AG04449 (cell line): ENCODE measurements at places on chromosomes 6 and 20.

DNA sequence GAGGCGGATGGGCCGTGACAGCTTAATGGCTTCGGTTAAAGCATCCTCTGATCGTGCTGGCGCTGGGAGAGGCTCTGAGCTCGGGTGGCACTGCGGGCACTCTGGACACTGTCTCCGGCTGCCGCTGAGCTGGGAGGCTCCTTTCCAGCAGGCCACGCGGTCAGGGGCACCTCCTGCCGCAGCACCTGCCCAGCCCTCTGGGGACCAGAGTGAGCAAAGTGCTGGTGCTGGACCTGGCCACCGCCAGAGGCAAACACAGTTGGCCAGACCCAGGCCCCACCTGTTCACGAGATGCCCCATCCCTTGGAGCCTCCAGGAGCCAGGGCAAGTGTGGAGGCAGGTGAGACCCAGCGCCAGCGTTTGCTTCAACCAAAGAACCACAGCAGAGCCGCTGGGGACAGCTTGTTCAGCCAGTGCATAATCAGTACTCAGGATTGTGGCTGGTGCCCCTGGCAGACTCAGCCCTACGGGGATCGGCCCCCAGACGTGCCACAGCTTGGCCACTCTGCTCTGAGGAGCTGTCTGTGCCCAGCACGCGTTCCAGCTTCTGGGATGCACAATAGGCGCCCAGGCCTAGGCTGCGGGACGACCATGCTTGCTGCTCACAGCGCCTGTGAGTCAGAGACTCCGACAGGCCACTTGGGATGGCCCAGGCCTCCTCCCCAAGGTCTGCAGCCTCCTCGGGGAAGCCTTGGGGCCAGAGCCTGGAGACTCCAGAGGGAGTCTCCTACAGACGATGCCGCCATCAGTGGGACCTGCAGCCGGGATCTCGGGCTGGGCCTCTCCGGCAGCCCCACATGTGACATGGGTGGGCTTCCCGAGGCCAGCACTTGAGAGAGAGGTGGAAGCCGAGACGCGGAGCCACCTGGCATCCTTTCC is 38.2 kb upstream of the SLCO4A1 start:
- DNase-seq, result no peak

DNA sequence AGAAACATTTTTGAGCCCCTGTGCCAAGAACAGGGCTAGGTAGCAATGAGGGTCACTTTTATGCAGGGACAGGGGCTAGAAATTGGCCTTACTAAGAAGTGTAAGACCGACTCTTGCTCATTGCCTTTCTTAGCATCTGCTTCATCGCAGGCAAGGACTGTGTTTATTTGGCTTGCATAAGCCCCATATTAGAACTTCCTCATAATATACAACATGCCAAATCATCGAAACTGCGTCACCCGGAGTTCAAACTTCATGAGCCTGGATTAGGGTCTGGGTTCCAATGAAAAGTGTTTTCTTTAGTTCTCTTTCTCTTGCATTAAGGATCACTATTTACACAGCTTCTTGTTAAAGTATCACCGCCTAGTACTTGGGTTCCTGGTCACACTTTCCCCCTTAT is 977 bp upstream of the SMAP1 start:
- no peak for DNase-seq

DNA sequence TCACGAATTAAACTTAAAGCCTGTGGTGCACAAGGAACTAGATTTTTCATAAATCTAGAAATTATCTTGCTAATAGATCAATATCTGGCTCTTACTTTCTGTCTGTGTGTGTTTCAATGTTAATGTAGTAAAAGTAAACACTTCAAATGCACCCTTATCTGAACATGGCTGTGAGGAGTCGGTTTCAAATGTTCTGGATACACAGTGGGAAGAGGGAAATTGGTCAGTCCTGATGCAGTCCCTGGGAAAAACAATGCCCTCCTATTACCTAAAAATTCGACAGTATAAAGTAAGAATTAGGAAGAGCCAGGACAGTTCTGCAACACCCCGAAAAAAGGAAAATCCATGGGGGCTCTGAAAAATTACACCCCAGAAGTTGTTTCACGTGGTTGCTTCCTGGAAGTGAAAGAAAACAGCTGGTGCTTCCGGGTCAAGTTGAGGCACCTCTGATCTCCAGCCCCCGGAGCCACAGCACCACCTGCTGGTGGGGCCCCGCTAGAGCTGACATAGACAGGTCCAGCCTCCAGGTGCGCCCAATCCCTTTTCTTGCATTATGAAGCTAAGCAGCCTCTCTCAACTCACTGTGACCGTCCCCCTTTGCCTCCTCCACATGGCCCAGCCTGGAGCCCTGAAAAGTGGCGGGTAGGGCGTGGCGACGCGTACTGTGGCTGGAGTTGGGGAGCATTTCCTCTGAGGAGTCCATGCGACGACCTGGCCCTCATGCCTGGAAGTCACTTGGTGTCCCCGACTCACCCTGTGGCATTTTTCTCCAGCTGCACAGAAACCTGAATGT is 8.3 kb downstream of the SEMG2 start:
- no peak for DNase-seq

DNA sequence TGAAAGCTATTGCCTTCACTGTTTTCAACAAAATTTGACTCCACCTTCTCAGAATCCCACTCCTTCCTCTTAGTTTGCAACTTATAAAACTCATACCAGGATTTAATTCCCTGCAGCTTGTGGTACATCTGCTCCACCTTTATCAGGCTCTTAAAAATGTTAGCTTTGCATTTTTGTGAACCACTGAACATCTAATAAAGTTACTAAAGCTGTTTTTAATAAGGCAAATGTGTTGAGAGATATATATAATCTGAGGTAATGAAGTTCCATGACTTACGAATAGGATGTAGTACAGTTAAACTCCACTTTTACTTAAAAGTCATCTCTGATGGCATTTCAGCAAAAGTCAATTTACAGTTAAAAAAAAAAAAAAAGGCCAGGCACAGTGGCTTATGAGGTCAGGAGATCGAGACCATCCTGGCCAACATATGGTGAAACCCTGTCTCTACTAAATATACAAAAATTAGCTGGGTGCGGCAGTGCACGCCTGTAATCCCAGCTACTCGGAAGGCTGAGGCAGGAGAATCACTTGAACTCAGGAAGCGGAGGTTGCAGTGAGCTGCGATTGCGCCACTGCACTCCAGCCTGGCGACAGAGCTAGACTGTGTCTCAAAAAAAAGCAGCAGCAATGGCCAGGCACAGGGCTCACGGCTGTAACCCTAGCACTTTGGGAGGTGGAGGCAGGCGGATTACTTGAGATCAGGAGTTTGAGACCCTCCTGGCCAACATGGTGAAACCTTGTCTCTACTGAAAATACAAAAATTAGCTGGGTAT is 106.2 kb downstream of the KIF13A start:
- DNase-seq, result no peak

GRCh38 chr6:41157323-41157722 is 3.2 kb upstream of the TREML1 start:
- DNase-seq, result no peak

- no peak for DNase-seq
Observed at GRCh38 chr6:28209753-28210535, 15.1 kb upstream of the ZSCAN9 start.

- no peak for DNase-seq
Observed at GRCh38 chr6:93454533-93454932, 35.2 kb upstream of the EPHA7 start.
